A549 treated with RU486 at 1 μM for 4 hours (cell line): ENCODE measurements at places on chromosomes 13 and 19. TPM values are rescaled to one million over a fixed set of nuclear protein-coding genes. Genes with fewer than 3 reads are reported as not detected.

ZNF492 gene
- total RNA-seq, result not detected in 5 replicates

OR7D4 gene
- not detected in 5 replicates for total RNA-seq

BCL2L12 gene
- 51.6 to 75.3 TPM (median 73.0 TPM) in 5 replicates for total RNA-seq

CEACAM7 gene
- 0.24 TPM in 1 of 5 replicates, not detected in the others for total RNA-seq

SERPINE3 gene
- total RNA-seq, result not detected in 5 replicates

OSCAR gene
- total RNA-seq, result 0.20 to 0.59 TPM (median 0.32 TPM) in 5 replicates

OR4F17 gene
- not detected in 5 replicates for total RNA-seq

ZNF460 gene
- 0.77 to 1.2 TPM (median 1.0 TPM) in 5 replicates for total RNA-seq

EDDM13 gene
- not detected in 5 replicates for total RNA-seq

RHPN2 gene
- 57.2 to 65.5 TPM (median 58.9 TPM) in 5 replicates for total RNA-seq

TMIGD2 gene
- total RNA-seq, result not detected in 5 replicates

OR7G1 gene
- total RNA-seq, result not detected in 5 replicates

AZU1 gene
- 0.14 to 0.53 TPM (median 0.28 TPM) in 4 of 5 replicates, not detected in the other for total RNA-seq

GRIN2D gene
- 7.3 to 11.8 TPM (median 10.0 TPM) in 5 replicates for total RNA-seq

FFAR3 gene
- not detected in 5 replicates for total RNA-seq

OR10H3 gene
- total RNA-seq, result not detected in 5 replicates

CEACAM21 gene
- not detected in 5 replicates for total RNA-seq

ATP8A2 gene
- total RNA-seq, result 0.08 TPM in 1 of 5 replicates, not detected in the others

FOXO1 gene
- 2.2 to 4.4 TPM (median 3.9 TPM) in 5 replicates for total RNA-seq

ZNF682 gene
- not detected in 5 replicates for total RNA-seq

RPL18A gene
- total RNA-seq, result 1,820 to 2,407 TPM (median 2,274 TPM) in 5 replicates

NUMBL gene
- total RNA-seq, result 47.2 to 71.5 TPM (median 63.4 TPM) in 5 replicates

DHRS12 gene
- 2.8 to 5.2 TPM (median 4.6 TPM) in 5 replicates for total RNA-seq

CGB2 gene
- total RNA-seq, result 0.54 to 0.67 TPM in 2 of 5 replicates, not detected in the others

ZNF700 gene
- 0.18 to 0.39 TPM (median 0.30 TPM) in 5 replicates for total RNA-seq

GJA3 gene
- total RNA-seq, result 0.77 to 1.2 TPM (median 0.98 TPM) in 5 replicates

CACNG6 gene
- 10.5 to 14.4 TPM (median 12.1 TPM) in 5 replicates for total RNA-seq

AMH gene
- 7.8 to 18.0 TPM (median 15.7 TPM) in 5 replicates for total RNA-seq

IFI30 gene
- 10.4 to 22.0 TPM (median 15.3 TPM) in 5 replicates for total RNA-seq

UGGT2 gene
- 5.0 to 10.3 TPM (median 9.5 TPM) in 5 replicates for total RNA-seq

CD33 gene
- total RNA-seq, result 0.02 to 0.14 TPM (median 0.09 TPM) in 3 of 5 replicates, not detected in the others

KASH5 gene
- total RNA-seq, result 0.10 TPM in 1 of 5 replicates, not detected in the others

RSPH6A gene
- 0.03 TPM in 1 of 5 replicates, not detected in the others for total RNA-seq

ZIC2 gene
- total RNA-seq, result 8.8 to 13.6 TPM (median 11.3 TPM) in 5 replicates

MAP2K7 gene
- total RNA-seq, result 12.0 to 17.2 TPM (median 16.8 TPM) in 5 replicates

CYP2B6 gene
- total RNA-seq, result 0.11 TPM in 1 of 5 replicates, not detected in the others

GJB6 gene
- total RNA-seq, result not detected in 5 replicates

ATP4A gene
- not detected in 5 replicates for total RNA-seq
